ENCODE measurements at places on chromosomes 1 and 21.

DNA sequence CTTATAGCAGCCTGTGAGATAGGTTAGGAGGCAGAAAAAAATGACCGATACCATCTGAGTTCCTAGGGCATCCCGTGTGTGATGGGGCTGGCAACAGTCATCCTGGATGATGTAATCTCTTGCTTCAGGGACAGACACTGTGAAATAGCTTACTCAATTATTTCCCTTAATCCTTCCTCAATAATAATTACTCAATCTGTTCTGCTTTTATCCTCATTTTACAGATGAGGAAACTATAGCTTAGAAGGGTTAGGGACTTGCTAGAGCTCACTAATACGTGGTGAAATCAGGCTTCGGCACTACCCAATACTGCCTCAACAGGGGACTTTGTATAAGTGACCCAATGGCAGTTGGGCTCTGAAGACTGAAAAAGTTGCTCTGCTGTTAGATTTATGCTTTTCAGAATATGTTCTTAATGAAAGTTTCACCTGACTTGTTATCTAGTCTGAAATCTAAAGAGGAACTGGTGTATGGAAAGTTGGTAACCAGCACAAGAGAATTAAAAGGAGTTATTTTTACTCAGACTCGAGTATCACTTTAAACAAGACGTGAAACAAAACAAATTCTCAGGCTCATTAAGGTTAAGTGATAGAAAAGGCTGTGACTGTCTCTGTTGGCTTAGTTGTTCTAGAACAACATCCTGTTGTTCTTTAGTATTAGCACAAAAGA, 14.4 kb downstream of the CD55 start:
- no peak for DNase-seq

- no peak for DNase-seq
Observed at GRCh38 chr1:59486615-59487014, 189.7 kb downstream of the FGGY start.

DNA sequence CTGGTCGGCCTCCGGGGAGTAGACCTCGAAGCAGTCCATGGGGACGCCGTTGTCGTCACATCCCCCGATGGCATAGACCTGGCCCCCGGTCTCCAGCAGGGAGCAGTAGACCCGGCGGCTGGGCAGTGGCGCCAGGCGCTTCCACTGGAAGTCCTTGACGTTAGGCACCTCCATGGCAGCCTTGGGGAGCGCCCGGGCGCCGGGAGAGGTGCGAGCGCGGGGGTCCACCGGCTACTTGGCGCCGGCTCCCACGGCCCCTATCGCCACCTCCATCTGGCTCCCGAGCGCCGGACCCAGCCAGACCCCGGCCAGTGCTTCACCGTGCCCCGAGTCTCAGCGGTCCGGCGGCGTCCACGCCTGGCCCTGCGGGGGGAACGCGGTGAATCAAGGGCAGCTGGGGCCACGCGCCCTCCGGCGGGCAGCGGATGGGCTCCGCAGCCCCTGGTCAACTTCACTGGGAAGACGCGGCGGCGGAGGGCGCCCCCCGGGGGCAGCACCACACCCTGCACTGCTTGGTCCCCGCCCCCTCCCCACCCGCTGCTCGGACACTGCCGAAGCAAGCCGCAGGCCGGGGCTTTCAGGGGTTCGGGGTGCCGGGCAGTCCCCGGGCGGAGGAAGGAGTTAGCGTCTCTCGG, 13.2 kb downstream of the KLHDC8A start:
- DNase-seq, result no peak

DNA sequence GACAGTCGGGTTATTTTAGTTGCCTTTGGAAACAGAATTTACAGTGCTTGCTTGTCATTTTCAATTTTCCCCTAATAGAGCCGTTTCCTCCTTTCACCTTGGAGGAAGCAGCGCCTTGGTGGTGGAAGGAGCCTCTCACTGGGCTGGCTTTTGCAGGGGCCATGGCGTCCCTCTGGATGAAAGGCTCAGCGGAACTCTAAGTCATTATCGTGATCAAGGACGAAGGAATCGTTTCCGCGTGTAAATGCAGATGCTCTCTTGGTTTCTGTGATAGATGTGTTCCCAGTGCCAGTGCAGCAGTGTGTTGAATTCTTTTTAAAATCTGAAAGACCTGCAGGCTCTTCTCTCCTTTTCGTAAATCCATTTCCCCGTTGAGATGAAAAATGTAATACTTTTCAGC, 126.2 kb upstream of the LMO4 start:
- no peak for DNase-seq

DNA sequence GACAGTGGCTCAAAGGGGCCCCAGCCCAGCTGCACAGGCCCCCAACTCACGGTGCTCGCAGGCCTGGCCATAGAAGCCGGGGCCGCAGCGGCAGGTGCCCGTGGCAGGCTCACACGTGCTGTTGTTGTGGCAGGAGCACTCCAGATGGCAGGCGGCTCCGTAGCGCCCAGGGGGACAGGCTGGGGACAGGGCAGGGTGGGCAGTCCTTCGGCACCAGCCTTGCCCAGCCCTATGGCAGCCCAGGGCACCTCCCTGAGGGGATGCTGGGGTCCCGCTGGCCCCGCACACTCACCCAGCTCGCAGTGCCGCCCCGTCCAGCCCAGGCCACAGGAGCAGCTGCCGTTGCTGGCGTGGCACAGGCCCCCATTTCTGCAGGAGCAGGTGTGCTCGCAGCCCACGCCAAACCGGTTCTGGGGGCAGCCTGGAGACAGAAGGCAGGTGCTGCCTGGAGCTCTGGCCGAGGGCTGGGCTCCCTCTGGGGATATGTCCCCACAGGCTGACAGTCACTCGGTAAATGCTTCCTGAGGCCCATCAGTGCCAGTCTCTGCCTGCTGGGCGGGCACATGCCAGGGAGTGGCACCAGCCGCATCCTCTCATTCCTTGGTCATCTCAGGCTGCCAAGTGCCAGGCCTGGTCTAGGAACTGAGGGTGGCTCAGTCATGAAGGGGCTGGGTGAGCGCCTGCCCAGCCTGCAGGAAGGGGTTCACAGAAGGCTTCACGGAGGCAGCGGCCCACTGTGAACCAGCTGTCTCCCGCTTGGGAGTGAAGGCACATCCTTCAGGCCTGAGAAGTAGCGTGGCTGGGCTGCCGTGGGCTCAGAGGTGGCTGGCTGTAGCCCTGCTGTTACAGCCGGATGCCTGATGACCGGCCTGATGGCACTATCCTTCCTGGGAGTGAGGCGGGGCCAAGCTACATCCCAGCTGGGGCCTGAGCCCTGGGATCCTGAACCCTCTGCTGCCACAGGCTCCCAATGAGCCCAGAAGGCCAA, 40.1 kb downstream of the ARHGEF16 start:
- no peak for DNase-seq

DNA sequence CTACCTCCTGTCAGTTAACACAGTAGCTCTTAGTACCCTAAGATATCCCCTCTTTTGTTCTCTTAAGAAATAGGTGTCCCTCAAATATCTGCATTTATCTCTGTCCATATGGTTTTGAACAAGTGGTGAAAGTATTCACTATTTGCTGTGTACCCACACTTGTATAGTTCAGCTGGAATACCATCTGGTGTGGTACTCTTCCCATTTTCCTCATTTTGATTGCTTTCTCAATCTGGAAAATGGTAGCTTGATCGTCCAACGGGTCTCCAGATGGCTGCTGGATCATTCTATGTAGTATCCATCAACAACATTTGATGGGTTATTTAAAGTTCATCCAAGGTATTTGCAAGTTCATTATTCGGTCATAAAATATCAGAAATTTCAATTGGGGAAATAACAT, 100.3 kb upstream of the DPYD start:
- DNase-seq, result no peak

DNA sequence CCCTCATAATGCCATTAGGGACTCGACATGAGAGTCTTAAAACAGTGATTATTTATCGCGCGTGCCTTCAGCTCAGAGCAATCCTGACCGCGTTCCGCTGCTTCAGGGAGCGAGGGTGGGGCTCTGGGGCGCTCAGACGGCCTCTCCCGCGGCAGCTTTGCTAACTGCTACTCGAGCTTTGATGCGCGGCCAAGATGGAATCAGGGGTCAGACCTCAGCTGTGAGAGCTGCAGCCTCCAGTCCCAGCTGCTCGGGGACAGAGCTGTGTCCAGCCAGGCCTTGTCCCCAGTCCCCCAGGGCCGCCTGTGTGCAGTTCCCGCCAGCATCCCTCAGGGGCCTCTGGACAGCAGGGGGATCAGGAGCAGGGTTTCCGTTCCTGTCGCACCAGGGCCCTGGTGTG, 104.6 kb upstream of the TTC34 start:
- no peak for DNase-seq

- DNase-seq, result no peak
Observed at GRCh38 chr1:95506736-95507414, 272.9 kb downstream of the RWDD3 start.

DNA sequence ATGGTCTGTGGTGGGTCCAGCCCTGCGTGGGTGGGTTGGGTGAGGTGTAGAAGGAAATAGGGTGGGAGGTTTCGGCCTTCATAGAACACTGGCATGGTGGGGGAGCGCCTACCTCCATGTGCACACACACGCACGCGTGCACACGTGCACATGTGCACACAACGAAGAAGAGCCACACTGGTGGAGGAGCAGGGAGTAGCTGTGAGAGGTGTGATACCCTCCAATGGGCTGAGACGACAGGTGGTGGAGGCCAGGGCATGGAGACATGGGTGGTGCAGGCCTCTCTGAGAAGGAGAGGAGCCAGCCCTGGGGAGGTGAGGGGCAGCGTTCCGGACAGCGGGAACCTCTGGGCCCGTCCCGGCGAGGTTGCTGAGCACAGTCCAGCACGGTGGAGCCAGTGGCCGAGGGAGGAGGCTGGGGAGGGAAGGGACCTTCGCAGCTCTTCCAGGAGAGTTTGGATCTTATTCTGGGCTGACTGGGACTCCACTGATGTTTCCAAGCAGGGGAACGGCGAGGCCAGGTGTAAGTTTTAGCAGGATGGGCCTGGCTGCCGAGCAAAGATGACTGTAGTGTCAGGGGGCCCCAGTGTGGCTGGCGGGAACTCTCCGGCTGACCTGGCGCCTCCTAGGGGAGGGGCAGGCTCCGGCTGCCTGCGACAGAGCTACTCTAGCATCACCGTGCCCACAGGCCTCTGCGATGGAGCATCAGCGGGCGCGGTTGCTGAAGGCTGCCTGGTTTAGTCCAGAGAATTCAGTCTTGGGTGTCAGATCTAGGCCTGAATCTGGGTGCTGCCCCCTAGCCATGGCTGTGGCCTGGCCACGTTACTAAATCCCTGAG, 107.2 kb downstream of the ARHGEF10L start:
- DNase-seq, result no peak

- DNase-seq, result no peak
Observed at GRCh38 chr1:231929311-231929710, 302.7 kb downstream of the DISC1 start.

DNA sequence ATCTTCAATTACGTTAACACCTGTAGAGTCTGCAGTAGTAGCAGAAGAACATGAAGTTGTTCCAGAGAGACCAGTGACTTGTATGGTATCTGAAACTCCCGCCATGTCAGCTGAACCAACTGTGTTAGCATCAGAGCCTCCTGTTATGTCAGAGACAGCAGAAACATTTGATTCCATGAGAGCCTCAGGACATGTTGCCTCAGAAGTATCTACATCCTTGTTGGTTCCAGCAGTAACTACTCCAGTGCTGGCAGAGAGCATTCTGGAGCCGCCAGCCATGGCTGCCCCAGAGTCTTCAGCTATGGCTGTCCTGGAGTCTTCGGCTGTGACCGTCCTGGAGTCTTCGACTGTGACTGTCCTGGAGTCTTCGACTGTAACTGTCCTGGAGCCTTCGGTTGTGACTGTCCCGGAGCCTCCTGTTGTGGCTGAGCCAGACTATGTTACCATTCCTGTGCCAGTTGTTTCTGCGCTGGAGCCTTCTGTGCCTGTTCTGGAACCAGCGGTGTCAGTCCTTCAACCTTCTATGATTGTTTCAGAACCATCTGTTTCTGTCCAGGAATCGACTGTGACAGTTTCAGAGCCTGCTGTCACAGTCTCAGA, 10.3 kb downstream of the SON start:
- DNase-seq, result no peak

- no peak for DNase-seq
Observed at GRCh38 chr21:28018741-28019669, 973.7 kb downstream of the LTN1 start.

DNA sequence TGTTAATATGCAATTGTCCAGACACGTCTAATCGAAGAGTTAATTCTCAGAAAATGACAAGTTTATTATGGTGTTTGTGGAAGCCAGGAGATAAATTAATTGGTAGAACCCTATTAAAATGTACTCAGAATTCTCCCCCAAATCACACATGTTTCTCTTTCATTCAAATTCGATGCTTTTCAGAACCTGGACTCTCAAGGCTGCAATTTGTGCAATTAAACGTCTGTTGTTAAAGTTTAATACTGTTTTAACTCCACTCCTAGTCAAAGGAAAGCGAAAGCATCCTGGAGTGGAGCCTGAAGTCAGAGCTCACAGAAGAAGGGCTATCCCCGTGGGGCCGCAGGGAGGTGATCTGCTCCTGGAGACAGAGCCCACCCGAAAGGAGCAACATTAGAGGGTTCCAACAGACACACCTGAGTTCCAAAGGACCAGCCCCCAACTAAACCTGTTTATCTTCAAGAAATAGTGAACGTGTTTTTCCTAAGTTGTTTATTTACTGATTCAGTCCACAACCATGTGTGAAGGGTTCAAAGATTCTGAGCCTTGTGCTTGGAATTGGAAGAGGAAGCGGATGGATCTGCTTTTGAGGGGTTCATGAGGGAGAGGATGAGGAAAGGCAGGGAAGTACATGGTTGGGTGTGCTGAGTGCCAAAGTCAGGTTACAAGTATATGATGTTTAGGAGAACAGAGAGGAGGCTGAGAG, 68.0 kb upstream of the AKT3 start:
- no peak for DNase-seq

- no peak for DNase-seq
Observed at GRCh38 chr1:113095790-113096455, 22.9 kb downstream of the LRIG2 start.

GRCh38 chr1:33311706-33312412, 9.0 kb downstream of the A3GALT2 start:
- DNase-seq, result no peak

GRCh38 chr1:11847667-11848372, at the start of gene NPPA:
Gene NPPA, minus strand, starts transcription at chr1:11847783. Its CDS starts 99 bp downstream, at chr1:11847684.
- no peak for DNase-seq

- DNase-seq, result no peak
Observed at GRCh38 chr1:80806431-80806830, 994.3 kb upstream of the ADGRL2 start.

GRCh38 chr1:93692983-93693591, 11.4 kb upstream of the BCAR3 start:
- peak; percentile 59 for DNase-seq

GRCh38 chr1:106889059-106889458, 167.4 kb upstream of the PRMT6 start:
- DNase-seq, result no peak

DNA sequence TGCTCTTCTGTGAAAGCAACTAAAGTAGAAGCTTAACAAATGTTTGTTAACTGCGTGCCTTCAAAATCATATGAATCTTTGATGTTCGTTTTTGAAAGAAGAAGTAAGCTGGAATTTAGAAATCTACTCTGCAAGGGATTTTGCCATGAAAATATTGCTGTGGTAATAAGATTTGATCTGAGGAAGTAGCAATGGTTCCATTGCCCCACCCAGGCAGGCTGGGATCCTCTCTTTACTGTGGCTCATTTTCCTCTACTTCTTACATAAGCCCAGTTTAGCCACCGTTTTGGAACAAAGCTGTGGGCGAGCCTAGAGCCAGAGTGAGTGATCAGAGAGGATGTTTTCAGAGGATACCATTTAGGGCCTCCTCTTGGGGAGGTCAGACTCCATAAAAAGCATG, 20.3 kb upstream of the PTGFRN start:
- DNase-seq, result no peak

- DNase-seq, result no peak
Observed at GRCh38 chr1:104733866-104734265, 984.2 kb downstream of the AMY1C start.

GRCh38 chr1:190852611-190853010, 374.9 kb upstream of the BRINP3 start:
- DNase-seq, result no peak

Measured in stimulated activated CD8-positive, alpha-beta memory T cell treated with anti-CD3 and anti-CD28 coated beads, Interleukin-15, amount 100 ng/mL, for 48 hours (primary cell).